ENCODE measurements at places on chromosomes 6 and 20.

GRCh38 chr6:39137245-39137644 lies 22.3 kb upstream of the SAYSD1 start:
- DNase-seq, result peak; percentile 39

DNA sequence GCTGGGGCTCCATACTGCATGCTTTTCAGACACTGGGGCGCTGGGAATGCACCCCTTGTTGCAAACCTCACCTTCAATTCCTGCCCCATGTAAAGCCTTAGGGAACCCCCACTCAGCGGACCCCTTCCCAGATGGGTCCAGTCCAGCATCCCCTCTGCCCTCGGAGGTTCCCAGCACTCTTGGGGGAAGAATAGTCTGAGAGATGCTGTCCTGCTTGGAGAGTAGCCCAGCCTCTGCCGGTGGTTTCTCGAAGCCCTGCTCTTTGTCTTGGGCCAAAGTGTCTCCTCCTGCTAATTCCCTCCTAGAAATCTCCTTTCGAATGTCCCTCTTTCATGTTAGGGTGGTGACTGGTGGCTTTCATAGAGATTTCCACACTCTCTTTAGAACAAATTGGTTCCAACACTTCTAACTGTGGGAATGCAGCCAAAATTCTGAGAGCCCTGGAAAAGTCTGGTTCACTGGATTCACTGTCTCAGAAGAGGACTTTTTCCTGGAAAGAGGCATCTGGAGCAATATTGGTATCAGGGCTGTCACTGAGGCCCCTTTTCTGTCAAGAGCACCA lies 24.9 kb upstream of the SULF2 start:
- no peak for DNase-seq

DNA sequence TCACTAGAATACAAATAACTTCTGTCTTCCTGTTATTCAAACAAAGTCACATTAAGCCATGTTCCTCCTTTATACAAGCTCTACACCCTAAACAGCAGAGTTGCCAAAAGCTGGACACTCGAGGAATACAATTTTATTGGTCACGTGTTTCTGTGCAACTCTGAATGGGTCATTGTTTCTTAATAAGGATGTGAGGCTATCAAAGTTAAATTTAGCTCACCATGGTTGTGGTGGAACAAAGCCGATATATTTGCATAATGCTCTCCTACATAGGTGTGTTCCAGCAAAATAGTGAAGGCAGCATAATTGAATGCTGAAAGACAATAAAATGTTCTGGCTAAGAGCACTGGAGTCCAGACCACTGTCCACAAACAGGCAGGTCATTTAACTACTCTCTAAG lies 36.9 kb upstream of the CD2AP start:
- no peak for DNase-seq

DNA sequence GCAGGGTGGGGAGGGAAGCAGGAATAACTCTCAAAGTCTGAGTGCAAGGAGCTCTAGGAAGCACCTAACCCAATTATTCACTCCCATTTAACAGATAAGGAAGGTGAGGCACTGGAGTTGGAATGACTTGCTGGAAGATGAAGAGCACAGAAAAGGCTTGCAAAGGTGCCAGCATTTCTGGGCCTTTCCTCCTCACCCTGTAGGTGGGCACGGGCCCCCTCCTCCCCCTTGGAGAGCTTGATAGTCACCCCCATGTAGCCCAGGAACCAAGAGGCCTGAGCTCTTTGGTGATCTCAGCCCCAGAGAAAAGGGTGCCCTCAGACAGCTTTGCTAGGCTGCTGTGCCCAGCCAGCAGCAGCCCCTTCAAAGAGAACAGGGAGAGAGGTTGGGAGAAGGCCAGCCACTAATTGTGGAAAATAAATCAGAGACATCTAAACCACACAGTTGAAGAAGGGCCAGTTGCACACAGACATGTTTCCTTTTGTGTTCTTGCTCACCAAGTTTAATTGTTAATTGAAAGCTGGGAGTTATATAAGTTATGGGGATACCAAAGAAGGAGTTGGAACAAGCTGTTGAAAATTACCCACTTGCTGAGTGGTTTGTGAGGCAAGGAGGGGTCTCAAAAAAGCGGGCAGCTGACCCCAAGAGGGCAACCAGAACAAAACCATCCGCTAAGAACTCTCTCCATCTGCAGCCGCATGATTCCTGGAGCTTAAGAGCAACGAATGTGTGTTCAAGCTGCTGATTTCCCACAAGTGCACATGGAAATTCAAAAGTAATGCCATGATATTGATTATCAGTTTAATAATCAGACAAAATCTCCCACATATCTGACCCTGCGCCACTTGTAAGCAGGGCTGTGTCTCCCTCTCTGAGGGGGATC lies 77.0 kb downstream of the MRPL14 start:
- DNase-seq, result no peak

DNA sequence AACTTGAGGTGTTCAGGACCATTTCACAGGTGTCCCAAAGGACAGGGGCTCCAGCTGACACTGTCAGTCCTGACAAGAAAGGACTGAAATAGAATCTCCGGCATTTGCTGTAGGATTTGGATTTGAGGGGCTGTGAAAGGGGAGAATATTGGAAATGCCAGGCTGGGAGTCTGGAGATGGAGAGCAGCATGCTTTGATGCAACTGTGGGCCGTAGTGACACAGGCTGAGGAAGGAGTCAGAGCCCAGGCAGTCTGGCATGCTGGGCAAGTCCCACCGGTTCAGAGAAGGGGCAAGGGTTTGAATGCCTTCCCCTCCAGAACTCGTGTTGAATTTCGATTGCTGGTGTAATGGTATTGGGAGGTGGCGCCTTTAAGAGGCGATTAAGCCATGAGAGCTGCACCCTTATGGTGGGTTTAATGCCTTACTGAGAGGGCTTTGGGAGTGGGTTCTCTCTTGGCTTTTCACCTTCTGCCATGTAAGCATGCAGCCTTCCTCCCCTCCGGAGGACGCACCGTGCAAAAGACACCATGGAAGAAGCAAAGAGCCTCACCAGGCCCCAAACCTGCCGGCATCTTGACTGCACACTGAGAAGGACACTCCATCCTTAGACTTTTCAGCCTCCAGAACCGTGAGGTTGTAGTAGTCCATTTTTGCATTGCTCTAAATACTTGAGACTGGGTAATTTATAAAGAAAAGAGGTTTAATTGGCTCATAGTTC lies 9.4 kb upstream of the PYGB start:
- DNase-seq, result no peak

- no peak for DNase-seq
These were observed 110.3 kb downstream of the RWDD2A start for GRCh38 chr6:83303426-83303825.

DNA sequence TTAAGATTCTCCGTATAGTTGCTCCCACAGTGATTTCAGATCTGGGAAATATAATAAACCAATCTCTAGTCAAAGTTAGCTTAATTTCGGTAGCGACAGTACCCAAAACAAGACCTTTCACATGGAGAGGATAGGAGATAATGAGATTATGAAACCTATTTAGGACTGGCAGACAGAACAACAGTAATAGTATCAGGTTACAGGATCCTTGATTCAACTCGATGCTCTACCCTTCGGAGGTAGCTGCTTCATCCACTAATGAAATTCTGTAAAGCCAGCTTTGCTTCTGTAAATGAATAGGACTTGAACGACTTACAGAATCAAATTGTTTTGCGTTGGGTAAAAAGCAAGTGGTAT lies 534 bp upstream of the AKIRIN2 start:
- no peak for DNase-seq

DNA sequence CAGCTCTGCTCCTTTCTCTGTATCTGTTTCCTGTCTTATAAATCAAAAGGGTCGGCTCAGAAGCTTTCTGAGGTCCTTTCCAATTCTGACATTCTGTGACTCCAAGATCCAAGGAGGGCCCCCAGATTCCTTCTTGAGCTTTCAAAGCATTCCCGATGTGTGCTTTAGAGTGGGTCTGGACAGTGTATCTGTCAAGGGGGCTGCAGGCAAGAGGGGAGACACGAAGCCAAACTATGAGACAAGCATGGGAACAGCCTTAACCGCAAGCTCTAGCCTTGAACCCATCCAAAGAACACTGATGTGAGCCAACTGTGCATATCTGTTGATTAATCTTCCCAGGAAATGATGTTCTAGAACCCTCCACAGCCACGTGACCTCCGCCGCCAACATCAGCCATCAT lies 73.8 kb downstream of the TSHZ2 start:
- DNase-seq, result no peak

GRCh38 chr6:12467706-12468670 lies 177.8 kb downstream of the EDN1 start:
- DNase-seq, result no peak

- no peak for DNase-seq
These were observed 1.2 kb downstream of the SLC35B2 start for GRCh38 chr6:44255871-44256774.

DNA sequence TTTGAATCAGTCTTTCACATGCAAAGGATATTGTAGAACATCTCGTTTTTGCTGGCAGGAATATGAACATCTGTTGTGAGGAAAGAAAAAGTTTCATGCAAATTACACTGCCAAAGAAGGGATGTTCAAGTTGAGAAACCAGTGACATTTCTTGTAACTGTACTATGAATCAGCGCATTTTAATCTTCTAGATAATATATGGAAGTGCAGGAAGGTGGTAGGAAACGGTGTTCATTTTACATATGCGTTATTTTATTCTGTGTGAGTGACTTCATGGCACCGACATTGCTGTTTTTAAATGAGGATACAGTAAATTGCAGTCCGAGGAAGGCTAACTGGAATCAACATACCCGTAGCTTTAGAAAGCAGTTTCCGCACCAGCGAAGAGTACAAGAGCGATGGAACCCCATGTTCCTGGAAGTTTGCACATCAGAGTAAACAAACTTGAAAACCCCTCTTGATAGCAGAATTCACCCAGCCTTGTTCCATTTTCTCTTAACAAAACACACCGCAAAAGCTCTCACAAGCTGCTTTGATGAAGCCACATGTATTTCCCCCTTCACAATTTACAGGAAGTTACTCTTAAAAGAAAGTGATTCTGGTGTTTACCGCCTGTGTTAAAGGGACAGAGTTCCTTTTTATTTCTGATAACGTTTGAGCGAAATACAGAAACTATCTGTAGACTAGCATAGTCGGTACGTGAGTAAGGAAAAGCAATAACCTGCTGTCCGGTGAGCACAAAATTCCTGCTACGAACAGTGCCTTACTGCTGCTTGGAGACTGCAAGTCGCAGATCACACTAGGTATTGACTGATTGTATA lies 11.5 kb downstream of the PRDM1 start:
- peak; percentile 54 for DNase-seq

DNA sequence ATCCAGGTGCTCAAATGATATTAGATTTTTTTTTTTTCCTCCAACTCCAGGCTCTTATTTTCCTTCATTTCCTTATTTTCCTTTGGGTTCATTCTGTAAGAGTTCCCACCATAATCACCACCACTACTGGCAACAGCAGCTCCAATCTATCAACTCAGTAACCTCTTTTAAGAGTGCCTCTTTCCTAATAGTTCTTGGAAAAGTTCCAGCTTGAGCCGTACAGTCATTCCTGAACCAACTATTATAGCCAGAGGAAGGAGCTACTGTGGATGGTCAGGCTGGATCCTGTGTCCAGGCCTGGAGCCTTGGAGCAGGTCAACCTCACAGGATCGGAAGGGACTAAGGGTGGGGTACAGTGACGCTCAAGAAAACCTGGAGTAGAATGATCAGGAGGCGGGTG lies 4.2 kb upstream of the ANGPT4 start:
- DNase-seq, result no peak

- DNase-seq, result no peak
These were observed 4.9 kb downstream of the SLC4A11 start for GRCh38 chr20:3233991-3234498.

DNA sequence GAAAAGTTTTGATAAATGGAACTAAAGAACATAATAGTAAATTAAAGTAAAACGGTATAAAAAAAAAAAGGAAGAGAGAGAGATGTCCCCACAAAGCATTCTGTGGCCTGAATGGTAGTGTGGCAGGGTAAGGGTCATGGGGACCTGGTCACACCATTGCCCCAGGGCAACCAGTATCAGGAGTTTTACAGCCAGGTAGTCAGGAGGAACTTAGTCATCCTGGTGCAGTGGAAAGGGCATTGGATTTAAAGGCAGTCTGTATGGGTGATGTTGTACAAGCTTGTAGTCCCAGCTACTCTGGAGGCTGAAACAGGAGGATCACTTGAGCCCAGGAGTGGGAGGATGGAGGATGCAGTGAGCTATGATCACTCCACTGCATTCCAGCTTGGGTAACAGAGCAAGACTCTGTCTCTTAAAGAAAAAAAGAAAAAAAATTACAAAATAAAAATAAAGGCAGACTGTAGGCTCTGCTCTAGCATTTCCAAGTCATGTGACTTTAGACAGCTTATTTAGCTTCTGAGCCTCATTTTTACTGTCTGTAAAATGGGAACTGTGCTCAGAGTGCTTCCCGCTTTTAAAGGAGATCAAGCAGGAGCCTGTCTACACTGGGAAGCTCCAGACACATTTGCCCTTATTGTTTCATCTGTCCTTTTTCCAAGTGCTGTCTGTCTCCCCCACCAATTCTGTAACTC lies 112.8 kb upstream of the ARMC2 start:
- DNase-seq, result no peak

- no peak for DNase-seq
These were observed 17.5 kb downstream of the SPDEF start for GRCh38 chr6:34538581-34538980.

- no peak for DNase-seq
These were observed 198.0 kb downstream of the SIM1 start for GRCh38 chr6:100266494-100267401.

DNA sequence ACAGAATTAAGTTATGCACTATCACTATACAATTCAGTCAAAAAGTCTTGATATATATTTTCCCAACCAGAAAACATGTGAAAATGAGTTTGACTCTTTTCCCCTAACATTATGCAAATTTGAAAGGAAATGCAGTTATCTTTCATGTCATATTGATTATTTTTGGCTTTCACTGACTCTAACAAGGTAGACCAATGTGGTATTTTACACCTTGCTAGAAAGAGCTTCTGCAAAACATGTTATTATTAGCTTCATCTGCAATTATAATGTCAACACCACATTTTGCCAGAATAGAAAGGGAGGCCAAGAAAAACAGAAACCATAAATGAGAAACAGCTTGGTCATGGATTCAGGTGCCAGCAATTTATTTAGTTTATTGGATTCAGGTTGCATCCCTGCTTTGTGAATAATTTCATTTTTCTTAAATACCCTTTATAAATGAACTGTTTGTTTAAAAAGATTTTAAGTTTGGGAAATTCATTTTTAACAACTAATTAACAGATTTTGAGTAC lies 226.1 kb upstream of the GJE1 start:
- DNase-seq, result no peak

DNA sequence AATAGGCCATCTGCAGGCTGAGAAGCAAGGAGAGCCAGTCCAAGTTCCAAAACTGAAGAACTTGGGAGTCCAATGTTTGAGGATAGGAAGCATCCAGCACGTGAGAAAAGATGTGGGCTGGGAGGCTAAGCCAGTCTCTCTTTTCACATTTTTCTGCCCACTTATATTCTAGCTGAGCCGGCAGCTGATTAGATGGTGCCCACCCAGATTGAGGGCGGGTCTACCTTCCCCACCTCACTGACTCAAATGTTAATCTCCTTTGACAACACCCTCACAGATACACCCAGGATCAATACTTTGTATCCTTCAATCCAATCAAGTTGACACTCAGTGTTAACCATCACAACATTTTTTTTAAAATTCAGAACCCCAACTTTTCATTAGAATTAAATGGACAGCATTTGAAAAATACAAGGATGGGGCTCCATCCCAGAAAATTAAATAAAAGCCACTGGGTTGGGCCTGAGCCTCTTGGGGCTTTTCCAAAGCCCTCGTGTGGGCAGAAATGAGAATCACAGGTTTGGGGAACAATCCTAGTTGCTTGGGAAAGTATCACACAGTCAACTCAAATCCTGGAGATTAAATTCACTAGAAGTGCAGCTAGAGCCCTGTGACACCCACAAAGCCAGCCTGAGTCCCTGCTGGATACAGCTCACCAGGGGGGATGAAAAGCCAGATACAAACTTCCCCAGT lies 2.2 kb downstream of the CLDN20 start:
- no peak for DNase-seq
